ENCODE measurements at places on chromosomes 2 and 18.

GRCh38 chr18:79439628-79440023 is 43.9 kb downstream of the NFATC1 start:
- no peak for DNase-seq

- DNase-seq = no peak
These were observed 194.0 kb downstream of the ACTR3 start for GRCh38 chr2:114083717-114084387.

GRCh38 chr2:133817680-133818566 is 249.7 kb upstream of the NCKAP5 start:
- no peak for DNase-seq

DNA sequence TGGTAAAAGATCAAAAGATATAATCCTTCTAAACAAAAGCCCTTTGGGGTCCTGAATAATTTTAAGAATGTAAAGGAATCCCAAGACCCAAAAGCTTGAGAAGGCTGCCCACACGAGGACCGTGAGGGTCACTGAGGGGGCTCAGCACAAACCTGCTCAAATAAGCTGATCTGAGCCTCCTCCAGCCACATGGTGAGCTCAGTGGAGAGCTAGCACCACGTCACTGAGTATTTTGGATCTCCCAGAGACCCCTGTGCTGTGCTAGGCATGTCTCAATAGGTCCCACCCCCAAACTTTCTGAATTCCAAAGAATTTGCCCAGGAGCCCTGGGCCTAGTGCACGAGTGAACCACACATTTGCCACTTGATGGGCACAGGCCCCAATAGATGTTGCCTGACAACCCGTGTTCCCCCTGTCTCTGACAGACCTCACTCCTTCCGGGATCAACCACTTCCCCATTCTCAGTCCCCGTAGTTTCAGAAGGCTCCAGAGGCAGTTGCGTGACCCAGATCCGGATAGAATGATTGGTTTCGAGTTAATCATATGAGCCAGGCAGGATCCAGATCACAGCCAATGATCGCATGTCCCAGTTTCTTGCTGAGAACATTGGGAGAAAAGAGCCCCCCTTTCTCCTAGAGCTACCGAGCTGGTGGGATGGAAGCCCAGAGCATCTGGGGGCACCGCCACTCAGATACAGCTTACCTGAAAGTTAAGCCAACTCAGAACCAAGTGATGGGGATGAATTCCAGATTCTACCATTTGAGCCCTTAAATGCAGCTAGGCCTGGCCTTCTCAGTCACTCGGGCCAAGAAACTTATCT is 203.8 kb downstream of the TNS1 start:
- DNase-seq = peak; percentile 98

DNA sequence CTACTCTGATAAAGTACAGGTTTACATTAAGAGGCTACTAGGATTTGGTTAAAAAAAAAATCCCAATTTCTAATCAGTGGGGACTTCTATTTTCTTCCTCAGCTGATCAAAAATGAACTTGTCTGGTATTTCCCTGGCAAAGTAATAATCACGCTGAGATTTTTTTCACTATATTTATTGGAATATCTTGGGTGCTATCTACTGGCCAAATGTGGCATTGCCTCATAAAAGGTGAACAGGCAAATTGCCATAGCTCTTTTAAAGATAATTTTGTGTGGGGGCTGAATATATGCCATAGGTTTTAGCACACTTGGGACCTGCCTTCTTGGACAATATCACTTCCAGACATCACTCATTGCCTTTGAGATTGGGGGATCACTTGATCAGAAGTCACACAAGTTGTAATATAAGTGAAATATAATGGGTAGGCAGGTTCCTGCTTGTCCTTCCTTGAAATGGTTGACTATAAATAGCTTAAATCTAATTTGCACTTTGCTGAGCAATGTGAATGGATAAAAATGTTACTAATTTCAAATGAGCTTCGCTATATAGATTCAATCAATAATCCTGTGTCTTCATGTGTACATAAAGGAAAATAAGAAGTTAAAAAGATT is 7.0 kb upstream of the NXPH2 start:
- DNase-seq = no peak

GRCh38 chr2:235595422-235596010 is 101.7 kb downstream of the AGAP1 start:
- peak; percentile 45 for DNase-seq
